Stimulated activated CD4-positive, alpha-beta T cell treated with anti-CD3 and anti-CD28 coated beads, Interleukin-15, amount 100 ng/mL, for 1 hour (primary cell): ENCODE measurements at places on chromosomes 5 and 9.

DNA sequence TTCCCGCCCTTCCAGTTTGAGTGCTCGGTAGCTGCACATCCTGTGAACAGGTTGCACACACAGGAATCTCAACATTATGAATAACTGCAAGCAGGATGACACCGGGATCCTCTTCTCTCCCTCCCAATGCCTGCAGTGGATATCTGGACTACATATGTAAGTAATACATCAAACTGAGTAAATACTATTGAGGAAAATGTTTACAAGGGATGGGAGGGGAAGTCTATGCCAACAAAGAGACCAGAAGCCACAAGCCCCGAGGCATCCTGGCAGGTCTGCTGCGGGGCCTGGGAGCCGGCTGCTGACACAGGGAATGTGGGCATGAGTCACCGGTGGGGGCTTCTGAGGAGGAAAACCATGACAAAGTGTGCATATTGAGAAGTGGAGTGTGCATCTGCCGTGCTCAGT is 8.6 kb upstream of the ANKRD33B start:
- DNase-seq = no peak

DNA sequence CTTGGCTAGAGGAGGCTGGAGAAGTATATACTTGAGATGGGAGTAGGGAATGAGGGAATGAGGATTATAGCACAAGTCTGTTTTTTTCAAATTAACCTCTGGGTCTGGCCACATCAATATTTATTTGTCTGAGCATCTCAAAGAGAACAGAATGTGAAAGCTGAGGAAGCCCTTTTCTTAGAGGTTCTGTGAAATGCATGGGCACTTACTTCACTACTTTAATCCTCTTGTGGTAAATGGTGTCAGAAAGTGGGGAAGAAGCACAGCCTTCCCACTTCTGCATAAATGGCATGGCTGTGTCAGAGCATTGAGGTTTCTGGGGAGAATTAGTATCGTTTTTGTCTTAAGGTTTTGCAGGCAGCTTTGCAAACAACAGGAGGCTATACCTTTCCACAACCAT is 48.6 kb downstream of the SPATA31D1 start:
- DNase-seq = no peak

- DNase-seq = peak; percentile 4
Observed at GRCh38 chr5:87020099-87020934, 247.4 kb upstream of the RASA1 start.

DNA sequence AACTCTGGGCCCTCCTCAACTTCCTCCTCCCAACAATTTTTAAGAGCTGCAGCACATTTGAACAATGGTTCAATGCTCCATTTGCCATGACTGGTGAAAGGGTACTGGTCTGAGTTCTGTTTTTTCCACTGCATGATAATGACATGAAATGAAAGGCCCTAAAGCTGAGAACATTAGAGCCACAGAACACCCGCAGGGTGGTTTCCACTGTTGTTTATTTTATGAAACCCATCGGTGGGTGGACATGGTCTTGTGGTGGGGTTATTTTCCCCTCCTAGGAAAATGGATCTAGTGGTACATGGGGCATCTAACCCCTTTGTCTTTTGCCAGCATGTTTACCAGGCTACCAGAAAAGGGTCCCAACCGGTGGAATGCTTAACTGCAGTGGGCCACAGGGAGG is 71.8 kb downstream of the SMARCA2 start:
- DNase-seq = no peak

DNA sequence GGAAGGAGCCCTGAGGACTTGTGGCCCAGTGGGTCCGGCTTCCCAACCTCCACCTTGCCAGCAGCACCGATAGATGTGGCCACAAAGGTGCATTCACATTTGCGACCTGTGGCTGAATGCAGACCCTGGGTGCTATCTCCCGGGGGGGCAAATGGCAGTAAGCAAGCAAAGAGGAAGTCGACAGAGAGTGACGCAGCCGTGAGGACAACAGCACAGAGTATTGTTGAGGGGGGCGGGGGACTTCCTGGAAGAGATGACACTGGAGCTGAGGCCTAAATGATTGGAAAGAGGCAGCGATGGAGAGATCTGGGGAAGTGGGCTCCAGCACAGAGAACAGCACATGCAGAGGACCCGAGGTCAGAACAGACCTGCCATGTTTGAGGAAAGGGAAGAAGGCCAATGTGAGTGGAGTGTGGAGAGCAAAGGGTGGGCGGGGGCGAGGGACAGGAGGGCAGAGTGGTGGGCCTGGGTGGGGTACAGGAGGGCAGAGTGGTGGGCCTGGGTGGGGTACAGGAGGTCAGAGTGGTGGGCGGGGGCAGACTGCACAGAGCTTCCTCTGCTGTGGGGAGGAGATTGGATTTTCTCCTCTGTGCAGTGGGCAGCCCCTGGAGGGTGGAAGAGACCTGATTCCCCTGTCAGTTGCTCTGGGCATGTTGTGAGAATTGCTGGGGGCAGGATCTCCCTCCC is 42.6 kb downstream of the ADAMTS2 start:
- no peak for DNase-seq

GRCh38 chr5:174221436-174221835 is 175.9 kb downstream of the NSG2 start:
- DNase-seq = no peak
